CD8-positive, alpha-beta memory T cell (primary cell): ENCODE measurements at places on chromosomes 3 and 15. TPM values are rescaled to one million over a fixed set of nuclear protein-coding genes. Genes with fewer than 3 reads are reported as not detected.

TJP1 gene
- not detected for total RNA-seq

CPNE4 gene
- total RNA-seq = not detected

TEX264 gene
- total RNA-seq = 52.3 TPM

SPINK8 gene
- not detected for total RNA-seq

GOLGA6L7 gene
- not detected for total RNA-seq

TICRR gene
- 14.0 TPM for total RNA-seq

MST1 gene
- total RNA-seq = 6.0 TPM

CLDN16 gene
- not detected for total RNA-seq

GALNT15 gene
- not detected for total RNA-seq

ACTRT3 gene
- 2.5 TPM for total RNA-seq

GRCh38 chr3:167451282-167451681 lies 22.6 kb downstream of the SERPINI2 start:
- H3K27me3 ChIP-seq = no peaks in the 10 kb centered on the region
- no peak overlapping the region for H3K4me3 ChIP-seq
- no peak for DNase-seq
- no peaks in the 10 kb centered on the region for H3K36me3 ChIP-seq
- no peaks in the 10 kb centered on the region for H3K4me1 ChIP-seq

GRCh38 chr3:134621854-134622253 lies 29.0 kb downstream of the KY start:
- no peak overlapping the region for H3K4me3 ChIP-seq
- no peaks in the 10 kb centered on the region for H3K4me1 ChIP-seq
- DNase-seq = no peak

DNA sequence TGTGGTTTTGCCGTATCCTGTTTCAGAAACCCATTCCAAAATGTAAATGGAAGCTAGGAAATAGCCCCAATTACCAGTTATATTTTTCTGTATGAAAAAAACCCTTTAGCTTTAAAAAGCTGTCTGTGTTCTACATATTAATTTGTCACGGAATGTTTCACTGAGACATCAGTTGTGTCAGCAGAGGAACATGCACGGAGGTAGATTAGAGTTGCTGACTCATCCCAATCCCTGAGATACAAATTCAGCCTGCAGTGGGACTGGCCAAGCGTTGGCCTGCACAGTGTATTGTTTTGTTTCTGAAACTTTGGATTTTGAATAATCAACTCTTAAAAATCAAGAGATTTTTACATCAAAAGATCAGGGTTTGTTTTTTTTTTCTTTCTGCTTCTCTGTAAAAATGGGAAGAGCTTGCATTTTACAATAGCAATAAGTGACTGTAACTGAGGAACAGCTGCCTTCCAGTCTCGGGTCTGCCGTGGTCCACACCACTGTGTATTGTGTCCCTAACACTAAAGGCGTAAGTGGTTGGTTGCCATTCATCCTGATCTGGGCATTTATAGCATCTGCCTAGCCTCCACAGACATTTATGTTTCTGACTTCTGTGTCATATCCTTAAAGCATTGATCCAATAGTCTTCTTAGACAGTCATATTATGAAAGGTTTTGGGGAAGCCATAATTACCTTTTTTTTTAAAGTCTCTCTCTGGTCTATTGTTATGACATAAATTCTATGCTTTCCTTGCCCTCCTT lies 218.1 kb downstream of the ADAMTSL3 start:
- no peaks in the 10 kb centered on the region for H3K27me3 ChIP-seq
- no peaks in the 10 kb centered on the region for H3K4me1 ChIP-seq
- H3K4me3 ChIP-seq = no peak overlapping the region

DNA sequence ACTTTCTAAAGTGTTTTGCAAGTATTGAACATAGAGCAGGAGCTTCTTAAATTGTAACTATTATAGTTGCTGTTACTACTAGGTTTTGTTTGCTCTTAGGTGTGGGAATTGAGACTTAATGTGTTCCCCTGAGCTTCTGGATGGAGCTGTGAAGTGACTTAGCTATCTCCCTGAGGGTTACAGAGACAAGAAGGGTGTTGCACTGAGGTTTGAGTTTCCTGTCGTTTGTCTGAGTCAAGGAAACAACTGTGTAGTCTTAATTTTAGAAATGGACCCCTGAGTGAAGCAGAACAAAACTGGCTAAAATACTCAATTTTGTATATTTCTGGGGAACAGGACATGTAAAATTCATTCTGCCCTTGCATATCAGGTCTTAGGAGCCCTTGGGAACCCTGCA lies 20.4 kb downstream of the TTC21A start:
- H3K4me1 ChIP-seq = peaks cover 18% of the 10 kb centered on the region
- H3K36me3 ChIP-seq = no peaks in the 10 kb centered on the region
- no peak overlapping the region for H3K27ac ChIP-seq
- H3K27me3 ChIP-seq = no peaks in the 10 kb centered on the region
- no peak overlapping the region for H3K4me3 ChIP-seq

- no peak for DNase-seq
- no peaks in the 10 kb centered on the region for H3K36me3 ChIP-seq
- H3K4me1 ChIP-seq = no peaks in the 10 kb centered on the region
- H3K27me3 ChIP-seq = no peaks in the 10 kb centered on the region
- H3K4me3 ChIP-seq = no peak overlapping the region
- no peak overlapping the region for H3K27ac ChIP-seq
Measured at GRCh38 chr3:153829606-153830170, 291.5 kb upstream of the ARHGEF26 start.

- no peaks in the 10 kb centered on the region for H3K27me3 ChIP-seq
- H3K4me1 ChIP-seq = peaks cover 28% of the 10 kb centered on the region
- no peak overlapping the region for H3K27ac ChIP-seq
- H3K4me3 ChIP-seq = no peak overlapping the region
- no peaks in the 10 kb centered on the region for H3K36me3 ChIP-seq
Measured at GRCh38 chr3:49170744-49171118, 667 bp upstream of the KLHDC8B start.

GRCh38 chr3:163779396-163780344 lies 1298.6 kb downstream of the SI start:
- H3K27me3 ChIP-seq = no peaks in the 10 kb centered on the region
- no peak overlapping the region for H3K4me3 ChIP-seq

DNA sequence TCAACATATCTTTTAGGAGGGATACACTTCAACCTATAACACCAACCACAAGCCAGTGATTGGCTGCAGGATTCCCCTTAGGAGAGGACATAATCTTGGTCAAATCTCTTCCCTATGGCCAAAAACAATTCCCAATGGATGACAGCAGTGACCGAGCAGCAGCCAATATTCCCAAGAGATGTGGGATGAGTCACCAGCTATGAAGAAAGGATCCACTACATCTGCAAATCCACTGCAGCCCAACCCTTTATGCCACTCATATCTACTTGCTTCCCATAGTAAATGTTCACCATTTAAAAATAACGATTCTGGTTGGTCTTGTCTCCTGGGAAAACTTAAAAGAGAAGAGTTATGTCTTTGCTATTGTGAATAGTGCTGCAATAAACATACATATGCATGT lies 4.5 kb upstream of the IQCF5 start:
- H3K36me3 ChIP-seq = no peaks in the 10 kb centered on the region
- H3K27ac ChIP-seq = no peak overlapping the region
- no peak for DNase-seq
- no peaks in the 10 kb centered on the region for H3K27me3 ChIP-seq
- no peak overlapping the region for H3K4me3 ChIP-seq
- H3K4me1 ChIP-seq = no peaks in the 10 kb centered on the region

DNA sequence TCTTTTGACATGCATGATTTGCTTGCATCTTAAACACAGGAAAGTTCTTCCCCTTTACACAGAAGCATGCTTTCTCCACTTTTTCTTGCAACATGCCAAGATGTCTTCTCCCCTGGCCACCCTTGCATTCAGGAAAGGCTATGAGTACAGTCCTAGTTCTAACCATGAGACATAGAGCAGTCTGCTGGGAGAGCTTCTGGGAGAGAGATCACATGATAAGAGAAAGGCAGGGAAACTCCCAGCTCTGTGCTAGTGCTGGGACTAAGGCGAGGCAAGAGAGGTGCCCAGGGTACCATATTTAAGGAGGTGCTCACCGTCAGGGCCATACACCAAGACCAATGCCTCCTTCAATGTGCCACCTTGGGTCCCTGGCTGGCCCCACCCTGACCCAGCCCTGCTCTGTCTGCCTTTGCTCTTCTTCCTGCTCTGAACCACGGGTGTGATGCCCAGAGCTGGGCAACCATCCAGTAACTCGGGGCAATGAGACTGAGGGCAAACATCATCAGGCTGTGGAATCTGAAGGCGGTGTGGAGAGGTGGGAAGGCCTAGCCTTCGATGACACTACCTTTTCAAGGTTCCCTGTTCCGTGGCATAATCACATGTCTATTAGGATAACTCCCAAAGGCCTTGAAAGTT lies 77.4 kb upstream of the PRR20G start:
- H3K27ac ChIP-seq = no peak overlapping the region
- no peak for DNase-seq
- H3K4me1 ChIP-seq = no peaks in the 10 kb centered on the region

- no peak for DNase-seq
- H3K4me3 ChIP-seq = no peak overlapping the region
- no peak overlapping the region for H3K27ac ChIP-seq
- no peaks in the 10 kb centered on the region for H3K4me1 ChIP-seq
- no peaks in the 10 kb centered on the region for H3K36me3 ChIP-seq
Measured at GRCh38 chr3:101998256-101998926, 149.1 kb downstream of the NFKBIZ start.

GRCh38 chr3:9213019-9213634 lies 36.3 kb downstream of the SRGAP3 start:
- no peaks in the 10 kb centered on the region for H3K4me1 ChIP-seq
- H3K27ac ChIP-seq = no peak overlapping the region
- no peaks in the 10 kb centered on the region for H3K36me3 ChIP-seq

- no peaks in the 10 kb centered on the region for H3K27me3 ChIP-seq
- H3K4me3 ChIP-seq = no peak overlapping the region
- H3K4me1 ChIP-seq = no peaks in the 10 kb centered on the region
- no peak for DNase-seq
Measured at GRCh38 chr15:77907824-77908751, 169.4 kb downstream of the TBC1D2B start.

- H3K27ac ChIP-seq = no peak overlapping the region
- no peaks in the 10 kb centered on the region for H3K36me3 ChIP-seq
- no peak overlapping the region for H3K4me3 ChIP-seq
- DNase-seq = no peak
Measured at GRCh38 chr3:69699183-69699582, 40.1 kb upstream of the MITF start.

- peaks cover 24% of the 10 kb centered on the region for H3K4me1 ChIP-seq
- H3K27me3 ChIP-seq = no peaks in the 10 kb centered on the region
Measured at GRCh38 chr3:42081838-42082473, 9.2 kb upstream of the TRAK1 start.

GRCh38 chr15:69042531-69042930 lies 28.0 kb downstream of the NOX5 start:
- no peak overlapping the region for H3K27ac ChIP-seq
- H3K4me1 ChIP-seq = no peaks in the 10 kb centered on the region
- no peaks in the 10 kb centered on the region for H3K36me3 ChIP-seq
- no peak for DNase-seq
- no peaks in the 10 kb centered on the region for H3K27me3 ChIP-seq

- H3K4me1 ChIP-seq = no peaks in the 10 kb centered on the region
- H3K4me3 ChIP-seq = no peak overlapping the region
- H3K36me3 ChIP-seq = no peaks in the 10 kb centered on the region
- no peak overlapping the region for H3K27ac ChIP-seq
Measured at GRCh38 chr15:45441686-45442085, 63.3 kb upstream of the GATM start.

- H3K4me1 ChIP-seq = peaks cover 3% of the 10 kb centered on the region
- H3K36me3 ChIP-seq = no peaks in the 10 kb centered on the region
- no peak for DNase-seq
- H3K27me3 ChIP-seq = no peaks in the 10 kb centered on the region
- H3K4me3 ChIP-seq = no peak overlapping the region
Measured at GRCh38 chr15:70017801-70018200, 79.9 kb downstream of the TLE3 start.

- no peak for DNase-seq
- H3K4me3 ChIP-seq = no peak overlapping the region
- no peaks in the 10 kb centered on the region for H3K36me3 ChIP-seq
- peaks cover 11% of the 10 kb centered on the region for H3K4me1 ChIP-seq
- no peaks in the 10 kb centered on the region for H3K27me3 ChIP-seq
Measured at GRCh38 chr3:128847666-128848370, 31.6 kb upstream of the ACAD9 start.

DNA sequence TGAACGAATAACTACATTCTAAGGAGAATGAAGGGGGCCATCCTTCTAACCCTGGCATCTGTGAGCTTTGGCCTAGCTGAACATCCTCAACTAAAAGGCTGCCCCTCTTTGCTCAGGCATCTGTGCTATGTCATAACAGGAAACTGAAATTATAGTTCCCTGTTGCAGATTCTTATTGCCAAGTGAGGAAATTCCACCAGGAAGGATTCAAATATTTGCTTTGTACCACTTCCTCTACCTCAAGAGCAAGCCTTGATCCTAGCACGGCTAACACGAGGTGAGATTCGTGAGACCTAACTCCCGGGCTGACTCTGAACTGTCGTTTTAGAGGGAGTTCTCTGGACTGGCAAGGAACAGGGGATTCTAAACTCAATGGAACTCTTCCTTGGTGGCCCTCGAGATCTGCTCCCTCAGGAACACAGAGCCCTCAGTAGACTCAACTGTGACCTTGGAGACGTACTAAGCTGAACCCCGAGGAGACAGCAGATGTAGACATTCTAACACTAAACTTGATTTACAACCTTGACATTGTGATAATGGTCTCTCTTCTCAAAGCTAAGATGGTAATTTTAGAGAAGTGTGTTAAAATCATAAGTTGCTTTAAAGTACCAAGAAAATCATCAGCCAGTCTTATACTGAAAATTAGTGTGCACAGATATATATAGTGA lies 4.2 kb downstream of the SPG21 start:
- H3K27ac ChIP-seq = no peak overlapping the region
- H3K4me3 ChIP-seq = no peak overlapping the region
- DNase-seq = no peak
- peaks cover 4% of the 10 kb centered on the region for H3K36me3 ChIP-seq

DNA sequence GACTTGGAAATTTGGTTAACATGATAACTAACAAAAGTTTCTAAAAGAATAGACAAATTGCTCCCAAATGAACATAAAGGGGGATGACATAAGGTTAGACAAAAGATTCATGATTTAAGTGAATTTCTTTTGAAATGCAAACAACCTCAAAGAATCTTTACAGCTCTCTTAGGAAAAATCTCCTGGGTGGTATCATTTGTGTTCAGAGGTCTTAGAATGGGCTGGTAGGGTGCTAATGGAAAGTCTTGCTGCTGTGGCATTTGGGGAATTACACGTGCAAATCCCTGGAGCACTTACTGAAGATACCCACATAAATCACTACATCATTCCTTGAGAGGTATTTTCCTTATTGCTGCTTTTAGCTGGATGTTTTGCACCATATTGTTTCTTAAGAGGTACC lies 14.4 kb upstream of the ROBO2 start:
- H3K36me3 ChIP-seq = no peaks in the 10 kb centered on the region
- no peak for DNase-seq
- no peaks in the 10 kb centered on the region for H3K27me3 ChIP-seq

GRCh38 chr3:9420850-9421549 lies 23.6 kb downstream of the SETD5 start:
- no peak overlapping the region for H3K4me3 ChIP-seq
- no peaks in the 10 kb centered on the region for H3K27me3 ChIP-seq
- peaks cover 7% of the 10 kb centered on the region for H3K36me3 ChIP-seq
- no peak for DNase-seq

- no peak overlapping the region for H3K4me3 ChIP-seq
- no peaks in the 10 kb centered on the region for H3K27me3 ChIP-seq
- no peaks in the 10 kb centered on the region for H3K36me3 ChIP-seq
- no peak for DNase-seq
- H3K4me1 ChIP-seq = no peaks in the 10 kb centered on the region
Measured at GRCh38 chr3:111385971-111386495, 156.0 kb upstream of the CD96 start.
